Cardiac septum (tissue), 1 donor: ENCODE measurements at places on chromosomes 11 and 22. TPM values are rescaled to one million over a fixed set of nuclear protein-coding genes. Genes with fewer than 3 reads are reported as not detected.

DNA sequence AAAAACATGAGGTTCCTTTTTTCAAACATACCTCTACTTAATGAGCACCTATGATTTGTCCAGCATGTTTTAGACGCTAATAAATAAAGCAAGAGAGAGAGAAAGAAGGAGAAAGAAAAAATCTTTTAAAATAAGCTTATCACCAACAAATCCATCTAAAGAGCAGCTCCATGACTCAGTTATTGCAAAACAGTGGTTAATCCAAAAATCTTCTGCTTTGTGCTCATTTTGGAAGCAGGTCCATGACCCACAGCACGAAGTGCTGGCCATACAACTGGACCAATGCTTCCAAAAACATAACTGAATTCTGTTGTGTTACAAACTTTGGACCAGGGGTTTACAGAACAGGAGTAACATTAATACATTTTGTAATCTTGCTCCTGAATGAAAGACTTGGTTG is 696.6 kb downstream of the KCNA4 start:
- no peak for DNase-seq

- no peak for DNase-seq
Observed at GRCh38 chr11:87002918-87003317, 34.8 kb upstream of the TMEM135 start.

DNA sequence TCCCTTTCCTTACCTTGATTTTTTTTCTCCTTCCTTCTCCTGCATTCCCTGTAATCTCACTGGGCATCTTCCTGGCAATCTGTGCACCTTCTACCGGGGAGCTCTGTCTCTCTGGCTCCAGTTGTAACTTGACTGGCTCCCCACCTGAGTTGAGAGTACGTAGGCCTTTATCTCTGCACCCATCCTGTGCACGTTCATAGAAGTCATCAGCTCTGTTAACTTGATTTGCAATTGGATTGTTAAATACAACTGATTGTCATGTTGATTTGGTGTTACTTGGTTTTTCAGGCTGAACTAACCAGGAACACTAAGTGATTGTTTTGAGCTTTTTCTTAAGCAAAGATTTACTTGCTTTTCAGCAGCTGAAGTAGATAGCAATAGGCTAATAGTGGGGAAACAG is 11.8 kb downstream of the SWAP70 start:
- DNase-seq: no peak

Gene MS4A8
- not detected for total RNA-seq
